Naive thymus-derived CD8-positive, alpha-beta T cell (primary cell): ENCODE measurements at places on chromosomes 7 and 10.

DNA sequence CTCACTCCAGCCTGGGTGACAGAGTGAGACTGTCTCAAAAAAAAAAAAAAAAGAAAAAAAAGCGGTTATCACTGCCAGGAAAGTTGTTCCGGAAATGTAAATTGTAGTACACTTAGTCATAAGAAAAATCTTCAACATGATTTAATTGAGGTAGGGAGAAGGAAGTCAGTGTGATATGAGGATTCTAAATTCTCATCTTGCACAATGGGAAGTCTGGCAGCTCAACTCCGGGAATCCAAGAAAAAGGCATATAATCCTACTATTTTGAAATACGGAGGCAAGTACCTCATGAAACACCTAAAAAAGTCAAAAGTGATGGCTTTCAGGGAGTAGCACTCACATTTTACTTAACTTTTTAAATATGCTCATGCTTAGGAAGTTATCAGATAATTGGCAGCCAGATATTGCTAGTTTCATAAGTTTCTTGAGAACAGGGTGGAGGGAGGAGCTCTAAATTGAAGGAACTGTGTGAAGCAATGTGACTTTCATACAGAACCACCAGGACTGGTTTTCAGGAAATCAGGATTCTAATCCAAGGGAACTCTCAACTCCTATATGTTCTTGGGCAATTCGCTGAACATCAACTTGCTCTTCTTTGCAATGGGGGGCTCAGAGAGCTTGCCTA, 2.7 kb upstream of the C7orf25 start:
- DNase-seq: no peak

DNA sequence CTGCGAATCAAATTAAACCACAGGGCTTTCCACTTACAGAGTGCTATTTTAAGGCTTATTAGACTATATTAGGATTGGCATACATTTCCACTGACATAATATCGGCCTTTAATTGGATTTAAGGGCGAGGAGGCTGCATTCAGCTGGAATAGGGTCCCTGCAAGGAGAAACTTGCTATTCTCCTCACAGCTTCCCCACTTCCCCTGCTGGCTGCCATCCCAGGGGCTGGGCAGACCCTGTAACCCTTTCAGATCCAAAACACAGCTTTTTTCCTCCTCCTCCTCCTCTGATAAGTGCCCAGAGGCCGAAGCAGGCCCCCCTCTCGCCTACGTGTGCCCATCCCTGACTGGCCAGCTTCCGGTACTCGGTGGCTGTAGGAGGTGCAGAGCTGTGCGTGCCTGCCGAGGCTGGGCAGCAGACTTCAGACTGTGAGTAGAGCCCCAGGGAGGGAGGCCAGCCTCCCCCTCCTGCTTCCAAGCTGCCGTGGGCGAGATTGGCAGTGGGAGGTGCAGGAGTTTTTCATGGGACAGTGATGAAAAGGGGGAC, 224.2 kb downstream of the PLXNA4 start:
- no peak for DNase-seq

- no peak for DNase-seq
These were observed 13.4 kb downstream of the NUDT1 start for GRCh38 chr7:2255145-2256139.

GRCh38 chr10:113916053-113916452, 61.6 kb downstream of the NHLRC2 start:
- DNase-seq: no peak

- no peak for DNase-seq
These were observed 181.8 kb upstream of the PFKP start for GRCh38 chr10:2885288-2886278.

- DNase-seq: no peak
These were observed 15.8 kb upstream of the CAMK1D start for GRCh38 chr10:12333380-12334185.

DNA sequence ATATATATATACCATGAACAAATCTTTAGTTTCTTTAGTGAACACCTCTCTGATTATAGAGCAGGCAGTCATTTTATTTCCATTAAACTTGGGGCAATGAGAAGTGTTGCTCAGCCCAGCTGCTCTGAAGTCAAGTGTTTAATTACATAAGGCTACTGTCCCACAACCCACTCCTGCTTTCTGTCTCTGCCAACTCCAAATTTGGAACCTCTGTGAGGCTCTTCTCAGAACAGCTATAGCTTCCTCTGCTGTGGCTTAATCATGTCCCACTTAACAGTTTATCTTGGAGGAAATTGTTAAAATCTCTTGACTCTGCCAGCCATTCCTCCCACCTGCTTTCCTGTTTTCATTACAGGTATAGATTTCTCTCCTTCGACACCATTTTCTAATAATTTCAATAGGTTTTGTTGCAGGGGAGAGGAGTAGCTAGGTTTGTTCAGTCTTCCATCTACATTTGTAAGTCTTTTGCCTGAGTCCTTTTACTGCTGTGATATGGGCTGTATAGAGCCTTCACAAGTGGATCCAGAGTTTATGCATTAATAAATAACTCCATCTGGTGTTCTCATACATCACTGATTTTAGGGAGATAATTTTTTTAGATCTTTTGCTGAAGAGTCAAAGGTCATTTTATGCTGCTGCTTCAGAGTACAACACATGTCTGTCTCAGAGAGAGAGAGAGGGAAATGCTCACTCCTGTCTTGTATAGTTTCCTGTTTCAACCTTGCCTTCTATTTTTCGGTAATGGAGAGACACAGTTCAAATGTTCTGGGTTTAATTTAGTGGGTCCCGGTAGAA, 170.4 kb downstream of the WNT2 start:
- DNase-seq: no peak

DNA sequence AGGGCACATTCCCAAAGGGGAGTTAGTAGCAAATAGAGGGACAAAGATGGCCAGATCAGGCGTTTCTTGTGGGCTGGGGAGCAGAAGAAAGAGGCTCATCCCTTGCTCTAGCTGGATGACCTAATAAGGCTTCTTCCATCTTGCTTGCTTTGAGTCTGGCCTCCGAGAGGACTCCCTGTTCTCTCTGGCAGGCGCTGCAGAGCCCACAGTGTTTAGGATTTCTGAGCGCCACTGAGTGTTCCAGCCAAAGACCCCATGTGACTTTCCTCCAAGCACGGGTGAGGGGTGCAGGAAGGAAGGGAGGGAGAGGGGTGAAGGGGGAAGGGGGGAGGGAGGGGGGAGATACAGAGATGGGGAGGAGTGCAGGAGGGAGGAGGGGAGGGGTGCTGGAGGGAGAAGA, 203.8 kb upstream of the SVIL start:
- DNase-seq: no peak

- no peak for DNase-seq
These were observed 69.9 kb upstream of the LRRC4 start for GRCh38 chr7:128100949-128101713.

DNA sequence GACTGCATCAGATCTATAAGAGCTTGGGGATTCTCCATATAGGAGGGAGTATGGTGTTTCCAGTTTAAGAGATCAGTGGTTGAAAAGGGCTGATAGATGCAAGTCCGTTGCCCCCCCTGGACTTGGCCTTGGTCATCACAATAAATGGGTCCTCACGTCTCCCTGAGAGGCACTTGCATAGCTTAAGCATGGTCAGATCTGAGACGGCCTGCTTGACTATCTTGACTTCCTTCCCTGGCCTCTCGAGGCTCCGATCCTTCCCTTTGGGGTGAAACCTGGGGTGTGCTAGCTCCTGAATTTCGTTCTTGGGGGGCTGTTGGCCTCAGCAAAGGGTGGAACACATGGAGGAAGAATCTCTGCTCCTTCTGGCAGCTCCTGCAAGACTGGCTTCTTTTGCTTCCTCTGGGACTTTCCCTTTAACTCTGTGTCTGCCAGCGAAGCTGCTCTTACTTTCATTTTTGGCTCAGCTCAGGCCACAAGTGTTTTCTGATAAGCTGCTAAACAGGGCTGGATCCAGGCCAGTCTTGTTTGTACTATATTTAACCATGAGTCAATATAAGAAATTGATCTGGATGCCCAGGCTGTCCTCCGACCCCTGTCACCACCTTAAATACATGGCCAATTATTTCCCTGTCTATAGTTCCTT, 11.2 kb upstream of the ZNF485 start:
- DNase-seq: no peak

DNA sequence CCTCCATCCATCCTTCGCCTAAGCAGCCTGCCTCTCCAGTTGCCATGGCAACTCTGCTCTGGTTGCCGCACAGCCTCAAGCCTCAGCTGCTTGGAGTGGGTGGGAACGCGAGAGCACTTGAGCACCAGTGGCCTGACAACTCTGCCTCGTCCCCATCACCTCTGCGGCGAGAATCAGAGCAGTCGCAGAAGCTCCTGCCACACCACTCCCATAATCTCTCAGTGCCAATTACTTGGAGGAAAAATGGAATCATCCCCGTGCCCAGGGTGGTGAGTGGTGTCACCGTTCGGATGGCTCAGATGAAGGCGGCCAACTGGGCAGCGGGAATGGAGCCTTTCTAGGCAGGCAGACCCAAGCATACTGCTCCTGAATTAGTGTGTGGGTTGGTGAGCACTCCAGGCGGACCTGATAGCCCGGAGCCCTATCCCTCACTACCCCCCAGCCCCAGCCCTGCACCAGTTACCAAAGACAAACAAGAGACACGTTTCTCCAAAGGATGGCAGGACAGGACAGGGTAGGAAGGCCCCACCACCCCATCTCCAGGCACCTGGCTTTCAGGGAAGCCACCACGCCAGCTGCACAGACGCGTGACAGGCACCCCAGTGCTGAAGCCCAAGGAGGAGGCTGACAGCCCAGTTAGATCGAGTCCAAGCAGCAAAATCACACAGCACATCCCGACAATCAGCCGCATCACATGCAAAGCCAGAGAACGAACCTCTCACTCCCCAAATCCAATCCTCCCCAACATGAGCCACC, 335.4 kb downstream of the PTPRN2 start:
- DNase-seq: no peak

- no peak for DNase-seq
These were observed 12.5 kb upstream of the CDK13 start for GRCh38 chr7:39937366-39938153.

DNA sequence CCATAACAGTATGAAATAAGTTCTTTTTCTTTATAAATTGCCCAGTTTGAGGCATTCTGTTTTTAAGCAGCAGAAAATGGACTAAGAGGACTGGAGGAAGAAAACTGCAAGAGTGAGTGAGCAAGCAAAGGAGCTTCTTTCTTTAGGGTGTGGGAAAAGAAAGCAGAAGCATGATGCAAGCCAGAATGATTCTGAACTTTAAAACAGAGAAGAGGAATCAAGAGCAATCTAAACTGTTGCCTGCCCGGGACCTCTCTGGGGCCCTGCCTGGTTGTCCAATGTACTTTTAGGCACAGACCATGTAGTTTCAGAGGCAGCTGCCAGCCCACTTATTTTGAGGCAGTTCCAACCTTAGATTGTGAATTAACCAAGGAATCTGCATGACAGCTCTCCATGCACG, 186.3 kb downstream of the PLPP4 start:
- no peak for DNase-seq

- DNase-seq: no peak
These were observed 609.7 kb downstream of the DNAJB6 start for GRCh38 chr7:157946398-157947060.

DNA sequence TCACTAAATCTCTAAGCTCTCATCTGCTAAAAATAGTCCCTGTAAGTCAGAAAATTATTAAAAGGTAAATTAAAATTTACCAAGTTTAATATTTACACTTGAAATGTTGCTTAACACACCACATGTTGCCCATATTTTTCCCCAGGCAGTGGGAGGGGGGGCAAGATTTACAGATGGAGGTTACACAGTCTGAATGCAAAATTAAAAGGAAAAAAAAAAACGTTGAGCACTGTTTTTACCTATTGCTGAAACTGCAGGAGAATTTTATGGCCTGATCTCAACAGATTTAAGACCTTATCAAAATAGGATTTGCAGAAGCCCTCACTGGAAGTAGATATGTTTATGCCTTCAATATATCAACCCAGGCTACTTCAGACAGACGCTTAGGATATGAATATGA, 133.4 kb downstream of the SFMBT2 start:
- no peak for DNase-seq

- no peak for DNase-seq
These were observed 155.8 kb downstream of the OAT start for GRCh38 chr10:124262971-124263370.

- no peak for DNase-seq
These were observed 5.7 kb downstream of the HECTD2 start for GRCh38 chr10:91415816-91416215.

GRCh38 chr10:8424555-8425211, 370.2 kb downstream of the GATA3 start:
- DNase-seq: no peak

DNA sequence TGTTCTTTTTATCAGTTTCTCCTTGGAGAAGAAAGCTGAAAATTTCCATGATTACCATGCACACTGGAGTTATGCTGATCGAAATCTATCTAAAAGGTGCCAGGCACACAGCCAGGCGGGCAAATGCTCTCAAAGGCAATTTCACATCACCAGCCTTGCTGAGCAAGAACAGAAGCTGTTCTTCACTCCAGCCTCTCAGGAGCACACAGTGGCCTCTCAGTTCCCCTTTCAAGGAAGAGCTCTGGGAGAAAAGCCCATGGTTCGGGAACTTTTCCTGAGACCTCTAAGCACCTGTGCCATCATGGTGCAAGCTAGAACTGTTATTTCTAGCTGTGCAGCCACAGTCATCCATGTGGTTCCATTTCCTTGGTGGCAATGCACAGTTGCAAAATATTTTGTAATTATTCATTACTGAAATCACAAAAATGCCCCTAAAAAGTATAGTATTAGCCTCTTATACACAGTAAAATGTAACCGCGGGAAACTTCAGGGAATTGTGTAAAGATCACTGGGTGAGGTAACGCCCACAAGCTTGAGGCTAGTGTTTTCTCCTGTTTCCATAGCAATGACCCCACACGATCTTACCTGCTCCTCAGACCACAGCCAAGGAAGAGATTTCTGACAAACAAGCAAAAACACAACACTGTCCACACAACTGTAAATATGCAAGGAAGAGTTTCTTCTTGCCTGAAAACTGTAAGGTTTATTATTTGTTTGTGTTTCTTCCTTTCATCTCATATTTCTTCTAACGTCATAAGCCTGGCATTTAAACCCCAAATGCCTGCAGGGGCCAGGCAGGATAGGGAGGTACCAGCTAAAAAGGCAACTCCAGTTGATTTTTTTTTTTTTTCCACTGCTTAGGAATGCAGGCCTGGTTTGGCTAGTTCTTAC, 121.2 kb downstream of the FAM107B start:
- DNase-seq: no peak

DNA sequence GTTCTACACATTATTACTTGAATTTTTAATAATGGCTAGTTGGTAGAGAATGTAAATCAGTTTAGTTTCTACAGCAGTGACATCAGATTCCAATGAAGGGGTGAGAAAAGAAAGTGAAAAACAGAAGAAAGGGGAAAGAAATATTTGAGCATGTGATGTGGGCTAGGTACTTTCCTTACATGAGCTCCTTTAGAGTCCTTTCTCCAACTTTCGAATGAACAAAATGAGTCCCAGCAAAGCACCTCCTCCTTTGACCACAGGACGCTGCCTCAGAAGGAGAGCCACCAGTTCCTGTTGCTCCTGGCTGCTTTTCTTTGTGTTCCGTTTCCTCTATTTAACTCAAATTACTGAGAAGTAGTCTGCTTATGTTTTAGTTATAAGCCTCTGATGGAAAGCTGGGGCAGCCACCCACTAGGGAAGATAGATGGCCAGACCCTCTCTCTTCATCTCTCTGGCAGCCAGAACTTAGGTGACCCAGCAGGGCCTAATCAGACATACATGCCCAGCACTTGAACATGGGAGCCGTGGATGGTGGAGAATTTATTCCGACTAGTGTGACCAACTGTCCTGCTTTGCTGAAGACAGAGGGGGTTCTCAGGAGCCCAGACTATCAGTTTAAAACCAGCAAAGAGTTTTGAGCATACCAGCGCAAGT, 82.4 kb upstream of the NME8 start:
- no peak for DNase-seq

GRCh38 chr7:82211333-82211732, 232.2 kb downstream of the CACNA2D1 start:
- DNase-seq: no peak

- DNase-seq: no peak
These were observed 154.7 kb downstream of the NEURL1 start for GRCh38 chr10:103648251-103648635.
